Renal pelvis (tissue), 12 donors: ENCODE measurements at places on chromosomes 6 and 20. TPM values are rescaled to one million over a fixed set of nuclear protein-coding genes. Genes with fewer than 3 reads are reported as not detected.
A peak's percentile ranks its signal among the peaks of the same experiment; 100 is the strongest.

DNA sequence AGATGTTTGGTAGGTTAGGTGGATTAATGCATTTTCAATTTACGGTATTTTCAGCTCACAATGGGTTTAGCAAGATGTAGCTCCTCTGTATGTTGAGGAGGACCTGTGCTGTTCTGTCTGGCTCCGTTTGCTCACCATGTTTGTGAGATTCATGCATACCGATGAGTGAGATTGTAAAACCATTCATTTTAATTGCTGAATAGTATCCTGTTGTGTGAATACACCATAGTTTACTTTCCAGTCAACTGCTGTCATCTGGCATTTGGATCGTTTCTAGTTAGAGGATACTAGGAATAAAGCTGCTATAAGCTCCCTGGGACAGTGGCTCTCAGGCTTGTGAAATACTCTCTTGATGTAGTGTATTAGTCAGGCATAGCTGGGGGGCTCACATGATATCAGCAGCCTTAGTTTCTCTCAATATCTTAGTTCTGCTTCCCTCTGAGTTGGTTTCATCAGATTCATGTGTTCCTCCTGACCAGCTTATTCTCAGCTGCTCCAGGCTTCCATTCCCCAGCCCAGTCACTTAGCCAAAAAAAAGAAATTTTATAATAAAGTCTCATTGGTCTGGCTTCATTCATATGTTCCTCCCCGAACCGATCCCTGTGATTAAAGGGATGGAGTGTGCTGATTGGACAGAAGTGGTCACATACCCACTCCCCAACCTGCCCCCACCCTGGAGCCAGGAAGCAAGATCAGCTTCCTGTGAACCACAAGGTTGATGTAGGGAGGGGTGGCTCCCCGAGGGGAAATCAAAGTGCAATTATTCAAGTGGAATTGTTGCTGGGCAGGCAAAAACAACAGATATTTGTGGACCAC is 10.9 kb upstream of the B4GALT5 start:
- DNase-seq = peak; percentile 75

MUC22 gene
- polyA plus RNA-seq = not detected

RNF182 gene
- polyA plus RNA-seq = 4.1 TPM

KHDC3L gene
- polyA plus RNA-seq = not detected

IDH3B gene
- polyA plus RNA-seq = 141 TPM
